ENCODE measurements at places on chromosomes 12 and 14. TPM values are rescaled to one million over a fixed set of nuclear protein-coding genes. Genes with fewer than 3 reads are reported as not detected.
A peak's percentile ranks its signal among the peaks of the same experiment; 100 is the strongest.

GRCh38 chr14:55957950-55958349 is 160.3 kb upstream of the PELI2 start:
- no peak for DNase-seq

- peak; percentile 21 for DNase-seq
Measured at GRCh38 chr12:12505544-12506495, 56.8 kb downstream of the DUSP16 start.

GRCh38 chr14:85520581-85520980 is 9.4 kb upstream of the FLRT2 start:
- no peak for DNase-seq

DNA sequence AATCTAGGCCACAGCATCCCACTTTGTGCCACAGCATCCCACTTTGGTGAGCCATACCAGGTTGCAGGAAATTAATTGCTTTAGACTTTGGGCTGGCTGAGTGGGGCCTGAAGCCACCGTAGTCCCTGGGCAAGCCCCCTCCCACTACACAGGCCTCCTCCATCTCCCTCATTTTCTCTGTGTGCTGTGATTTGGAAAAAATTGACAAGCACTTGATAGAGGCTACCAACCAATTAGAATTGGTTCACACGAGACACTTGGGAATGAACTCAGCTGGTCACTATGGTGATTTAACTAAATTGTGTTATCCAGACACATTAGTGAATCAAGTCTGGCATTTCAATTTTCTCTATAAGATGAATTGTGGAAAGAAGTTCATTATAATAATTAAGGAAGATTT is 481.1 kb downstream of the DIO2 start:
- DNase-seq = no peak

- DNase-seq = no peak
Measured at GRCh38 chr12:27575090-27575761, 51.2 kb downstream of the PPFIBP1 start.

DNA sequence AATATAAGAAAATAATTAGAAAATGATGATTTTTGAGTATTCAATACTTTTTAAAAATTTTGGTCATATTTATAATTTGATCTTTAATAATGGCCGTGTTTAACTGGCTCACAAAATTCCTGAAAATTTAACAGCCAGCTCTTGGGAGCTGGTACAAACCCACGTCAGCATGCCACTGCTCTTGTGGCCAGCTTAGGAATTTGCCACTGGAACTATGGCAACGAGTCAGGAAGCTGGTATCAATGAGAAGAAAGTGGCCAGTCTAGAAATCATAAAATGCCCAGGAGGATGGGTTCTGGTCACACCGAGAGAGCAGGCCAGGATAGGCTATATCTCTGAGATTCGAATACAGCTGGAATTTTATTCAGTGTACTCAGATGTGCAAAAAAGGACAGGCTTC is 72.2 kb upstream of the PLEKHG3 start:
- peak; percentile 26 for DNase-seq

- peak; percentile 26 for DNase-seq
Measured at GRCh38 chr12:48925304-48926011, at the start of gene FKBP11. Gene FKBP11 (minus strand): TSS chr12:48925492. CDS start chr12:48925428, 64 bp downstream.

DNA sequence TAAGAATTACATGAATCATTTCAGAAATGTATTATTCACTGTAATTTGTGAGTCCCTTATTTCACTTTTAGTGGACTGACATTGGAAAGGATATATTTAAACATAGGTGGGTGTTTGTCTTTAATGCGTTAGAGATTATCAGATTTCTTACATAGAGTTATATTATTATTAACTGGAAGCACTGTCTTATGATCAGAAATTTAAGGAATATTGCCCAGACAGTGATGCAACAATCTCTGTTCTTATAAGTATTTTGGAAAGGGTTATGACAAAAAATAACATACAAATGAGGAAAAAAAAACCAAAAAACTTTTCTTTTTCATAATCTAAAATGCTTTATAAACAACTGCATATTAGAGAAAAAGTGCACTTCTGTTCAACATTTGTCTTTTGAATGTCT is 836.6 kb downstream of the SLC6A15 start:
- DNase-seq = no peak

DNA sequence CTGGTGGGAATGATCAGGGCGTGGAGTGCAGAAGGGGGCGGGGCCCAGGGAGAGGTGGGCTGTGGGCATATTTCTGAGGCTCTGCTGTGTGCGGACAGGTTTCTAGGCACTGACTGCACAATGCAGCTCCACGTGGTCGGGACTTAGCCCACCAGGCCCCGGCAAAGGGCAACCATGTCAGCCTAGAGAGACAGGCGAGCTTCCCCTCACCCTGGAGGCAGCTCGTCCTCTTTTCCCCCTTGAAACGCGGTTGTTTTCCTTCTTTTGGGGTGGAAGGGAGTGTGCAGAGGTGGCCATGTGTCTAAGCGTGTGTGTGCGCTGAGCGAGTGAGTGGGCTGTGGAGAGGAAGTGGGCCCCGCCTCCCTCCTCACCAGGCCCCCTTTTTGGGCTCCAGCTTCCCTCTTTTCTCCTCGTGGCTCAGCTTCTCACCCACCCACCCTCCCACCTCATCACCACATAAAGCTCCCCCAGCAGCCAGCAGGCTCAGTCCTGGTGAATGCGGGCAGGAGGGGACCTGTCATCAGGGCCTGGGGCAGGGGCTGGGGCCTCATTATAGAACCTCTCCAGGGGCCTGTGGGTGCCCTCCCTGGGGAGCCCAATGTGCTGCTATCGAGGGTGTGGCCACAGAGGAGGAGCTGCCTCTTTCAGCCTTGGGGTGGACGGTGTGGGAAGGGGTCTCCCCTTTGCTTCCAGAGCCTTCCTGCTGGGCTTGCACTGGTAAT is 22.0 kb downstream of the LRTM2 start:
- peak; percentile 76 for DNase-seq

- no peak for DNase-seq
Measured at GRCh38 chr14:53793790-53794505, 162.7 kb downstream of the BMP4 start.

- DNase-seq = no peak
Measured at GRCh38 chr12:41772478-41772877, 372.2 kb downstream of the GXYLT1 start.

The C12orf50 gene
- total RNA-seq = not detected

The ATP23 gene
- total RNA-seq = 9.7 TPM

The MEG3 gene
- total RNA-seq = 8.2 TPM

The SERPINA1 gene
- total RNA-seq = 0.93 TPM

The KIF26A gene
- total RNA-seq = 3.7 TPM

The SLC25A47 gene
- not detected for total RNA-seq

Measured in lower leg skin (tissue), 4 donors.